Endothelial cell of umbilical vein (primary cell): ENCODE measurements at places on chromosomes 13 and 19.

- DNase-seq = no peak
These were observed 7.8 kb downstream of the ISOC2 start for GRCh38 chr19:55453511-55454260.

- DNase-seq = no peak
These were observed 82.8 kb upstream of the KLHL1 start for GRCh38 chr13:70191034-70191433.

DNA sequence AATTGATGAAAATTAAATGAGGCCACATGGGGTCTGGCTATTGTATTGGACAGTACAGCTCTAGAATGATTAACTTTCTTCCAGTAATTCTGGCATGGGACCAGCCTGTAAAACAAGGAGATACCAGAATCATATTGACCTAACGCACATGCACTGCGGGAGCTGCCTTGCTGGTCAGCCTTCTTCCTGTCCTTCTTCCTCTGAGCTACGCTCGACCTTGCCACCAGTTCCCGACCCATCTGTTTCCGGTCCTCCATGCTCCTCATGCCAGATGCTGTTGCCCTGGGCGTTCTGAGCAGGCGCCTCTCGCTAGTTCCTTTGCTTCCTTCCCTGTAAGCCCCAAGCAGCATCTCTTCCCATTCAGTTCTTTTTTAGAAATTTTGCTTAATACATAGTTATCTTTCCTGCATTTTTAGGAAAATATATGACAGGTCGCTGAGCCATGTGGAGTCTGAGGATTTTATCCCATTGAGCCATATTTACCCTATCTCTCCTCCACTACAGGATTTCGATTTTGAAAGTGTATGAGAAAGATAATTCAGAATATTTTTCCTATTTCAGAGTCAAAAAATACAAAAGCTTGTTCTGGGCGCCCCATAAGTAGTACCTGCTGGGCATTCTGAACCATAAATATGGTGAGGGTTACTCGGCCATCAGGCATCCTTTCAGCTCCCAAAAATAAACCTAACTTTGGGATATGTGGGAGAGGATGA is 38.6 kb downstream of the TNFRSF19 start:
- DNase-seq = peak; percentile 88

DNA sequence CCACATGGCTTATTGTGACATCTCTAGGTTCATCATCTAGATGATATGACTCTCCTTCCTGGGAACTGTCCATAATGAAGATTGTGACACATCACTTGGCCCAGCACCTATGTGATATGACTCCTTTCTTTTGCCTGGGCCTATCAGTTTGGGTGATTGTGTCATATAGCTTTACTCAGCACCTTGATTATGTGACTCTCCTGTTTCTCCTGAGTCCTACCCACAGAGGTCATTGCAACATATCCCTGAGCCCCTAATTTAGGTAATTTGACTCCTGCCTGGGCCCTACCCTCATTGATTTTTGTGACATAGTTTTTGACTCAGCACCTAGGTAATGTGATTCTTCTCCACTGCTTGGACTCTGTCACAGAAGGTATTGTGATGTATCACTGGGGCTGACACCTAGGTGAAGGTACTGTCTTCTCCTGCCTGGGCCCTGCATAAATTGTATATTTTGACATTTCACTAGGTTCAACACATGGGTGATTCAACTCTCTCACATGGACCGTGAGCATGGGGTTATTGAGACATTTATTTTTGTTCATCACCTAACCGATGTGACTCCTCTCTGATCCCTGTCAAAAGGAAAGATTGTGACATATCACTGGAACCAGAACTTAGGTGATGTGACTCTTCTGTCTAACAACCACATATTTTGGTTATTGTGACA is 26.2 kb upstream of the ZNF254 start:
- DNase-seq = no peak

GRCh38 chr19:41159881-41160280 is 33.1 kb upstream of the CYP2S1 start:
- DNase-seq = no peak

- DNase-seq = peak; percentile 87
These were observed 200.9 kb upstream of the TMTC4 start for GRCh38 chr13:100875392-100876043.
